Common myeloid progenitor, CD34-positive (primary cell): ENCODE measurements at places on chromosomes 13 and 19.

DNA sequence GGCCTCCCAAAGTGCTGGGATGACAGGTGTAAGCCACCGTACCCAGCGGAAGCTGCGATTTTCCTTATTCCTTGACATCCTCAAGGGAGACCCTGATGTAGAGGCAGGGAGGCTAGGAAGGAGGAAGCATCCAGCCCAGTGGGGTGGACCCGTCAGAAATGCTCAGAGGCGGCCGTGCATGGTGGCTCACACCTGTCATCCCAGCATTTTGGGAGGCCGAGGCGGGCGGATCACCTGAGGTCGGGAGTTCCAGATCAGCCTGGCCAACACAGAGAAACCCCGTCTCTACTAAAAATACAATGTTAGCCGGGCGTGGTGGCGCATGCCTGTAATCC lies 11.6 kb downstream of the GZMM start:
- no peak for DNase-seq

DNA sequence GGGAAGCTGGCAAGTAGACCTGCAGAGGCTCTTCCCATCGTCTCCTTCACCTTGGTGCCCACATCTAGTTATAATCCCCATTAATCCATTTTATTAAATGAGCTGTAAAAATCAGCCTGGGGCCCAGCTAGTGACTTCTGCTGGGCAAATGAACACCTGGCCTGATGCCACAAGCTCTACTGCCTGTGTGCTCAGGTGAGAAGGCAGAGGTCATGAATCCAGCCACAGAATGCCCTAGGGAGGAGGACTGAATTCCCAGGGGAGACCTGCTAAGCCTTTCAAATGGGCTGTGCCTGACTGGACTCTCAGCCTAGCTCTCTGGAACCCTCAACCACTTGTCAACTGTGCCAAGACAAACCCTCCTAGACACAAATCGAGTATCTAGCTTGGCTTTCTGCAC lies 74.0 kb downstream of the PDS5B start:
- DNase-seq, result no peak

DNA sequence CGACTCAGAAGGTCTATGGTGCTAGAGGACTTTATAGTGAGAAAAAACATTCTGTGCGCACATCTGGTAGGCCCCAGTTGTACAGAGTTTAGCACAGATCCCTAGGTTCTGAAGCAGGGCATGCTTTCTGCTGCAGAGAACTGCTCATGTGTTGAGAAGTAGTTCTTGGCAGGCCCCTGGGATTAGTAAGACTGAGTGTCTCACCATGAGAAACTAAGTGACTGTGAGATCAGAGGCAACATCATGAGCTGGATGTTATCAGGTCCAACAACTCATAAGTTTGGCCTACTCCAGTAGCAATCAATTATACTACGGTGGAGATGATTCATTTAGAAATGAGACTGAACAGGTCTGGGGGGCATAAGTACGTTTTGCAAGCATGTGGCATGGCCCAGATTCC lies 507.4 kb upstream of the KLF12 start:
- no peak for DNase-seq

- no peak for DNase-seq
Observed at GRCh38 chr13:20175907-20176652, 15.2 kb upstream of the GJA3 start.

DNA sequence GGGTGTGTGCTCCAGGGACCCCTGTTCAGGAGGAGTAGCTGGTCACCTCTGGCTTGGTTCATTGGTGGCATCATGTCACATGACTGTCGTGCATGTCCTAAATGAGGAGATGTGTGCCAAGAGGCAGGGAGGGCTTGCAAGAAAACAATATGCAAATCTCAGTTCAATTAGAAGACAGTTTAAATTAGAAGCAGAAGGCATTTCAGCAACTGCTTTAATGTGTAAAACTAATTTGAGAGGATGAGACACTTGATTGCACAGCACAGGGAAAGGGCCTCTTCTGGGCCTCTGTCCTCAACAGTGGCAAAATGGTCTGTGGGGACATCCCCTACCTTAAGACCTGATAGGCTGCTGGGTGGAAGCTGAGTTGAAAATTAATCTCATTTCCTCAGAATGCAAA lies 54.6 kb downstream of the SPATA13 start:
- no peak for DNase-seq

GRCh38 chr19:11534538-11534937 lies 4.1 kb upstream of the CNN1 start:
- DNase-seq, result no peak

- no peak for DNase-seq
Observed at GRCh38 chr13:50428183-50428877, 413.1 kb downstream of the KCNRG start.

DNA sequence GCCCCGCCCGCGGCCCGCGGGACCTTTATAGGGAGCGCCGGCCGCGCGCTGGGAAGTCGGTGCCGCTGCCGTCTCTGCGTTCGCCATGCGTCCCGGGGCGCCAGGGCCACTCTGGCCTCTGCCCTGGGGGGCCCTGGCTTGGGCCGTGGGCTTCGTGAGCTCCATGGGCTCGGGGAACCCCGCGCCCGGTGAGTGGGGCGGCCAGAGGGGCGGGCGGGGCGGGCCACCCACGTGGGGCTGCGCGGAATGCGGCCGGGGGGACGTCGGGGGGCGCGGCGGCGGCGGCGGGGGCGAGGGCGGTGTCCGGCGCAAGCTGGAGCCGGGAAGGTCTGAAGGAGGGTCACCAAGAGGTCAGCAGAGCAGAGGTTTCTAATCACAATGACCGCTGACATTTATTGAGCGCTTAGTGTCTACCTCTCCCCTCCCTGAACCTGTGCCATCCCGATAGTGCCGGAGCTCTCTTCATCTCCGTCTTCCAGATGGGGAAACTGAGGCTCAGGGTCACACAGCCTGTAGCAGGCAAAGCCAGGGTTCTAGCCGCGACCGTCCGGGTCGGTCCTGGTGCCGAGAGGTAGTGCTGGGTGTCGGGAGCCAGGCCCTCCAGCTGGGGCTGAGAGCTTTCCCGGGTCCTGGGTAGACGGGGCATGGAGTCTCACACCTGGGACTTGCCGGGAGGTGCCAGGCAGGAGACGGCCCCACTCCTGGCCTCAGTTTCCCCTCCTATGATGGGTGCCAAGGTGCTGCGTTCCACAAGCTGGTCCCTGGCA lies at the start of gene FSTL3:
FSTL3 (plus strand) TSS at position 54 of the 767 bp plus-strand sequence; CDS start at position 86, 32 bp downstream.
- no peak for DNase-seq

DNA sequence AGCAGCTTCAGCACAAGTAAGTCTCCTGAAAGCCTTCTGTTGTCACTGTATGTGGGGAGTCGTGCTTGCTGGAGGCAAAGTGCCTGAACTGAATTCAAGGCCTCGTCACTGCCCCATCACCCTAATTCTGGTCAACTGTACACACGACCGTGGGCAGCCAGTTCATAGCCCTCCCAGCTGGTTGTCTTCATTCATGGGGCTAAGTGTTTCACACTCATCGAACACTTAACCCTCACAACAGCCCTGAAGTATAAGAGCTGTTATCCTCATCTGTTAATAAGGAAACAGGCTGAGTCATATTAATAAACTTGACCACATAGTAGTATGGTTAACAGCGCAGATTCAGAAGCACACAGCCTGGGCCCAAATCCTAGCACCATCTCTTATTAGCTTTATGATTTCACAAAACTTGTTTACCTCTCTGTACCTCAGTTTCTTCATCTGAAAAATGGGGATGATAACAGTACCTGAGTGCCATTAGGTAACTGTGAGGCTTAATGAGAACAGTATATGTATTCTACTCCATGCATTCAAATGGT lies 66.7 kb downstream of the CDADC1 start:
- no peak for DNase-seq

- DNase-seq, result no peak
Observed at GRCh38 chr13:73696271-73696670, 437.9 kb downstream of the KLF12 start.
